NCI-H748 treated with DMSO at 0.1 percent for 48 hours (cell line): ENCODE measurements at places on chromosomes 3 and 15.

DNA sequence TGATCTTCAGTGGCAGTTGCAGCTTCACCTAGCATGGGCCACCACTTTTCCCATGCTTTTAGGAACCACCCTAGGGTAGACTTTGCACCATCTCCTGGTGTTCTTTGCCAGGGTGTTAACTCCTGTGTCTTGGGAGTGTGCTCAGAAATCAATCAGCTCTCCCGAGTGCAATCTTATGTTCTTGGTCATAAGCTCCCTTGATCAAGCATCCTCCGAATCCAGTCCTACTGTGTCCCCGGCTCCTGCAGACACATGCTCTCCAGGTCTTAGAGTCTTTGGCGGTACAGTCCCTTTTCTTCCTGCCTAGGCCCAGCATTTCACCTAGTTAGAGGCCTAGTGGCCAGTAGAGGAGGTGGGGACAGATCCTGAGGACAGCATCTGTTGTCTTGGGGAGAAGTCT is 74.7 kb upstream of the SYN2 start:
- DNase-seq: no peak

- DNase-seq: no peak
Observed at GRCh38 chr3:22937536-22937935, 265.6 kb upstream of the UBE2E2 start.

GRCh38 chr15:51075364-51075763 is 19.3 kb downstream of the TNFAIP8L3 start:
- DNase-seq: no peak

DNA sequence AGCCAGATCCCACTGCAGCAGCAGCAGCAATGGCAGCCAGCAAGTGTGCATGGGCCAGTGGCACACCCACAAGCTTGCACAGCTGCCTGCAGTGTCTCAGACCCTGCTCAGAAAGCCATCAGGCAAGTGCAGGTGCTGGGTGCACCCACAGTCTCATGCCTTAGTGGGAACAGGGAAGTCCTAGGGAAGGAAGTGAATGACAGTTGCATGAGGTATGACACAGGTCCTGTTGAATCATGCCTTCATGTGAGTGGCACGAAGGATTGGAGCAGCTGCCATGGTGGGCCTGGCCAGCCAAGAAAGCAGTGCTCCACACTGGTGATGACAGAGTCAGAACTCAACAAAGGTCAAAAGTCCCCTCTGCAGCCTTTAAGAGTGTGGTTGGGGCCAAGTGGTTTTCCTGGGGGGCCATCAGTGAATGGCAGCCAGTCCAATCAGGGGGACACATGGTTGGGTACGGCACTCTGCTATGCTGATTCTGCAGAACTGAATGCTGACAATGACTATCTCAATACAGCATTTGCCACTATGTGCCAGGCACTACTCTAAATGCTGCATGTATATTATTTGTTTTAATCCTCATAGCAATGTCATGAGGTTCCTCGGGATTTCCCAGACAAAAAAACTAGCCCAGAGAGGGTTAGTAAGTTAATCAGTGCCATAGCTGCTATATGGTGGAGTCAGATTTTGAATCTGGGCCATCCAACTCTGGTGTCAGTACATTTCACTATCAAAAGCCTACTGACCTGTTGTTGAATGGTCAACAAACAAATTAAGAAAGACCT is 94.3 kb downstream of the AQP9 start:
- no peak for DNase-seq

- DNase-seq: no peak
Observed at GRCh38 chr3:45736707-45737106, 47.5 kb downstream of the SACM1L start.

DNA sequence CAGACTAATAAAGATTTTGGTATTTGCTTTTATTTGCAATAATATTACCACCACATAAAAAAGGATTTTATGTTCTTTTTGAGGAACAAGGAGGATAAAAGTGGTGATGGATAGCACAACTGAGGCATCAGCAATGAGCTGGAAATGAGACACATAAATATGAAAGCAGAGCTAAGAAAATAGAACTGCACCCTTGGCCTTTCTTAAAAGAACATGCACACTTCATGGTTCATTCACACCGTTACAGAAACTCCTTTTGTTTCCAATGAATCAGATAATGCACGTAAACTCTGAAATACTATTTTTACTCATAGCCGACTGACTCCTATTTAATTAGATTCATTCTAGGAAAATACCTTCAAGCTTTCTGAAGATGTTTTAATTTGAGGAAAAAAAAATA is 19.9 kb upstream of the DPH6 start:
- DNase-seq: no peak

GRCh38 chr15:77546050-77546501 is 86.6 kb downstream of the LINGO1 start:
- no peak for DNase-seq

- no peak for DNase-seq
Observed at GRCh38 chr15:31102374-31103342, 1.1 kb upstream of the TRPM1 start.

DNA sequence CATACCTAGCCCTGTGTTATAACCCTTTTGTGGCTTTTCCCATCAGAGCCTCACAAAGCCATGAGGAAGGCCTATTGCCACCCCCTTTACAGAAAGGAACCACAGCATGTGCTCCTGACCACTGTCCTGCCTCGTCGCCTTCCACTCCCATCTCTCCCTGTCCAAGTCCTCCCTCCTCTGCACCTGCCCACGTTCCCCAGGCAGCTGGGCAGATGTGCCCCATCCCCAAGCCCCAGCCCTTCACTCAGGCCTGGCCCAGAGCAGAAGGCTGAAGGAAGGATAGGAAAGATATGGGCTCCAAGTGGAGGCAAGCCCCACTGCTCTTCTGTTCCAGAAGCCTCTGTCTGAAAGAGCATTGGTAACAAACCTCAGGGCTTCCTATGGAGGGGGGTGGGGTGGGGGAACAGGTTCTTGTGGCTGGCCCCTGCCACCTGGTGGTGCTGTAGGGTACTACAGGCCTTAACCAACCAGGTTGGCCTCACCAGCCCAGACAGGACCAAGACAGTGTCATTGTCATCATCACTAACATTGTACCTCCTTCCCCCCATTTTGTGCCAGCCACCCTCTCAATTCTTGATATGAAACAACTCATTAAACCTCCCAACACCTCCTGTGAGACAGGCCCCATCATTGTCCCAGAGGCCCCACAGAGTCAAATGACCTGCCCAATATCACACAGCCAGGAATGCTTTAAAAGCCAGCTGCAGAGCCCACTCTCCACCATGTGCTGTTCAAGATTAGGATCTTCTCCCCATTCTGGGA is 10.0 kb downstream of the POC1A start:
- peak; percentile 1 for DNase-seq

- DNase-seq: no peak
Observed at GRCh38 chr3:30551927-30552326, 54.5 kb upstream of the TGFBR2 start.

DNA sequence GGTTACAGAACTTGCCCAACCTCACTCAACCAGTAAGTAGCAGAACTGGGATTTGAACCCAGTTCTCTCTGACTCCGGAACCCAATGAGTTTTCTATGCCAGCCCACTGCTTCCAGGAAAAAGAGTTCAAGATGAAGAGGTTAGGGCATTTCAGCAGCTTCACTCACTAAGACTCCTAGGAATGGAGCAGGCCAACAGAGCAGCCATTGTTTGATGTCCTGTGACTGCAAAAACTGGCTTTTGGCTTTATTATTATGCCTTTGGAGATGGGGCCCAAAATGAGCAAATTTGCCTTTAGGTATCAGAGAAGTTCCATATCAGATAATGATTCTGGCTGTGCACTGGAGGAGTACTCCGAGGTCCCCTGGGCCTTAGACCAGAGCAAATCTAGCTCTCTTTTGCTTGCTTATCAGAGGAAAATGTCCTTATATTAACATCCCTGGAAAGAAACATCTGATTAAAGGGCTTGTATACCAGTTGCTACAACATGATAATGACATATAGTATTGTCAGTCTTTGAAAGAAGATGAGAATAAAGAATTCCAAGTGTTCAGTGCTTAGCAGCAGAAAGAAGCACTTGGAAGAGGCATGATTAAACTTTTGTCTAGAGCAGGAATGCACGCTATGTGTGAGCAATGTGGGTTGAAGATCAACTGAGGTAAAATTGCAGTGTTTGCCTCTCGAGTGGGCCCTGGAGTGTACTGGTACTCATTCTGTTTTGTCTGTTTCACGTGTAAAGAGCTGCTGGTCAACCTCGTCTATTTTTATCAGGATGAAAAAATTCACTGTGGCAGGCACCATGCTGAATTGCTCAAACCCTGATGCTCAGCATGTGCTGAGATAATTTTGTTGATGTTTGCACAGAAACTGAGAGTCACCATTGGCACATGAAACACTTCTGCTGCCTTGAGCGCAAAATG is 21.8 kb upstream of the KLHL24 start:
- DNase-seq: no peak

- DNase-seq: no peak
Observed at GRCh38 chr15:53791581-53791980, 32.1 kb upstream of the WDR72 start.

GRCh38 chr15:29457729-29458128 is 188.1 kb upstream of the NSMCE3 start:
- DNase-seq: no peak

DNA sequence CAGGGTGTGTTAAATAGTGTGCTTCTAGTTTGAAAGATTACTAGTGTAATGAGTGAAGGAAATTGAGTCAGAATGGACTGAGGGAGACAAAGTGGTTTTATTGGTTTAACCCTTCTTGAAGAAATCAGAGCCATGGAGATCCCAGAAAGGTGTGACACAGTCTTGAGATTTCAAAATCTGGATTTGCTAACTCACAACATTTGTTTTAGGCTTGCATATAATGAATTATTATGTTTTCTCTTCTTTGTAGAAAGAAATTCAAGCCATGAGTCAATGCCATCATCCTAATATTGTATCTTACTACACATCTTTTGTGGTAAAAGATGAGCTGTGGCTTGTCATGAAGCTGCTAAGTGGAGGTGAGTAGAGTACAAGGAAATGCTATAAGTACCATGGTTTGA is 25.1 kb downstream of the OXSR1 start:
- no peak for DNase-seq

DNA sequence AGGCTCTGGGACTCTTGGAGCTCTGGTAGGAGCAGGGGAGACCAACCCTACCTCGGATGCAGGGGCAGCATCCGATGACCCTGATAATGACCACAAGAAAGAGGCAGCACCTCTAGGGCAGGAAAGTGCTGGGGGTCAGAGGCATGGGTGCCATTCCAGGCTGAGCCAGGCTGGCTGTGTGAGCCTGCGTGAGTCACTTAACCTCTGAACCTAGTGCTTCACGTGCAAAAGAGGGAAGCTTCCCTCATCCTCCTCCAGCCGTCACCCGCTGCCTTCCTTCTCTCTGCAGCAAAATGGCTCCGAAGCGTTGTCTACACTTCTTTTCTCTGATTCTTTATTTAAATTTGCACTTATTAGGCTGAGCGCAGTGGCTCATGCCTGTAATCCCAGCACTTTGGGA is 35.5 kb downstream of the ZDHHC19 start:
- no peak for DNase-seq

DNA sequence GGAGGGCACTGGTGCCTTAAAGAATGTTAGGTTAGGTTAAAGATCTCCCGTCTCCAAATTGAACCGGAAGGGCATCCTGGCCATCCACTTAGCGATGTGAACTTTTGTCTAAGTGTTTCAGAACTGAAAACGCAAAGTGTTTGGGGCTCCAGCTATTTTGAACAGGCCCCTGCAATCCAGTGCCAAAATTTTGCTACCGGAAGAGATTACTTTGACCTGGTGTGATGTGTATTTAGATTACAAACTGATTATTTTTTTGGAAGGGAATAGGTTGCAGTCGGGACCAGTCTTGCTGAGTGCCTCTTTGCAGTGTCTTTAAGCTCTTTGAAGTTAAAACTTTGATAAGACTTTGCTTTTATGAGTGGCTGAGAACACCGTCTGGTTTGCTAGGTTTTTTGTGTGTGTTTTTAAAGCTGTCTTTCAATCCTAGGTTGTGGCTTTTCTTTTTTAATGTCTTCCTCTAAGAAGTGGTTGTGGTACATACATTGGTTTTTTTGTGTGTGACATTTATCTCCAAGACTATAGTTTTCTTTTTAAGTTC is 179.6 kb downstream of the OR4M2 start:
- no peak for DNase-seq

- no peak for DNase-seq
Observed at GRCh38 chr3:193554811-193555210, at the start of gene ATP13A4. ATP13A4 (minus strand) TSS chr3:193554895; CDS start chr3:193554799, 96 bp downstream.

GRCh38 chr3:43288366-43288765 is 2.0 kb downstream of the SNRK start:
- no peak for DNase-seq

DNA sequence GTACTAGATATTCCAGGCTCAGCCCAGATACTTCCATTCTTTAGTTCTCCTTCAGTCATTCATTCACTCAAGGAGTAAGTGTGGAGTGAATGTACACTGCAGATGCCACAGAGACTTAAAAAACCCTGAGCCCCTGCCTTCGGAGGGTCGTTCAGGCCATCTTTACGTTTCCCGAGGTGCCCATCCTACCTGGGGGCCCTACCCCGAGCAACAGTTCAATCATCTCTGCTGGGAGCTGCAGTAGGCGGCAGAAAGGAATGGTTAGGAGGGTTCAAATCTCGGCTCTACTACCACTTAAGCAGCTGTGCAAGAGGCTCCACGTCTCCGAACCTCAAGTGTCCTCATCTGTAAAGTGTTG is 613 bp downstream of the SEC13 start:
- no peak for DNase-seq

GRCh38 chr3:9727041-9727595 is 4.4 kb upstream of the BRPF1 start:
- no peak for DNase-seq

GRCh38 chr15:82021992-82022391 is 23.8 kb downstream of the MEX3B start:
- DNase-seq: peak; percentile 68

- no peak for DNase-seq
Observed at GRCh38 chr3:80014576-80014975, 246.8 kb upstream of the ROBO1 start.

DNA sequence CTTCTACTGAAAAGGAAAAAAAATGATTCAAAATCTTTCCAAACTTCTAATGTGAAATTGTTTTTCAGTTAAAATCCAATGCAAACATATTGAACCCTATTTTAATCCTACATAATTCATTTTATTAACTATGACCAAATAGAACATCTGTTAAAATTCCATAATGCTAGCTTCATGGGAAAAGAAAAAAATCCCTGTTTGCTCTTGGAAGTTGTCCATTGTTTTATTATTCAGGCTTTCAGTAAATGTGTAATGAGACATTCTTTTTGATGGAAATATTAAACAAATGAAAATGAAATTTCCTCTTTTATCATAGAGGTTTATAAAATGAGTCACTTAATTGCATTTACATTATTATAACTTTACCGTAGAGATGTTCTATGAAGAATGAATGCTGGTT is 49.5 kb downstream of the SLC25A26 start:
- no peak for DNase-seq

DNA sequence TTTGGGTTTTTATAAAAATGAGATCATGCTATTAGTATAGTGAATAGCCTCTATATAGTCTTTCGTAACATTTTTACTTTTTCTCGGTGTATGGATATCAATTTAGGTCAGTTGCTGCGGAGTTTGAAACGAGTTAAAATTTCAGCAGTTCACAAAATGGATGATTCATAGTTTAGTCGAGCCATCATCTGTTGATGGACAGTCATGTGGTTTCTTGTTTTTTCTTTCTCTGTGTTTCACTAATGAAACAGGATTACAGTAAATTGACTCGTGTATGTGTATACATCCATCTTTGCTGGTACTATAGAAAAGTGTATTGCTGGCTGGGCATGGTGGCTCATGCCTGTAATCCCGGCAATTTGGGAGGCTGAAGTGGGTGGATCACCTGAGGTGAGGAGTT is 106.8 kb downstream of the IGF1R start:
- DNase-seq: no peak

GRCh38 chr15:91049378-91050127 is 27.2 kb upstream of the VPS33B start:
- DNase-seq: peak; percentile 22

GRCh38 chr15:72200395-72201237 is 3.0 kb upstream of the GRAMD2A start:
- DNase-seq: no peak
